ENCODE measurements at places on chromosomes 2 and 18.

- no peak for DNase-seq
These were observed 44.9 kb downstream of the ANKMY1 start for GRCh38 chr2:240512666-240513535.

DNA sequence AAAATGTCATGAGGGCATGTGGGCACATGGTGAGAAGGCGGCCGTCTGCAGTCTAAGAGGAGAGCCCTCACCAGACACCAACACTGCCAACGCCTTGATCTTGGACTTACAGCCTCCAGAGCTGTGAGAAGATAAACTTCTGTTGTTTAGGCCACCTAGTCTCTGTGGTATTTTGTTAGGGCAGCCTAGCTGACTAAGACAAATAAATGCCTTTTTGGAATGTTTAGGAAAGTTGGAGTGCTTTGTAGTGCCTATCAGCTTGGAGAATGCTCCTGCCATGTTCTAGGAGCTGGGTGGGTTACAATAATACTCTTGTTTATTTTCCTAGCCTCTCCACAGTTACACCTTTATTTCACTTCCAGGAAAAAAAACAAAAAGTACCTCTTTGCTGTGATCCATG, 92.0 kb downstream of the SPP2 start:
- no peak for DNase-seq

DNA sequence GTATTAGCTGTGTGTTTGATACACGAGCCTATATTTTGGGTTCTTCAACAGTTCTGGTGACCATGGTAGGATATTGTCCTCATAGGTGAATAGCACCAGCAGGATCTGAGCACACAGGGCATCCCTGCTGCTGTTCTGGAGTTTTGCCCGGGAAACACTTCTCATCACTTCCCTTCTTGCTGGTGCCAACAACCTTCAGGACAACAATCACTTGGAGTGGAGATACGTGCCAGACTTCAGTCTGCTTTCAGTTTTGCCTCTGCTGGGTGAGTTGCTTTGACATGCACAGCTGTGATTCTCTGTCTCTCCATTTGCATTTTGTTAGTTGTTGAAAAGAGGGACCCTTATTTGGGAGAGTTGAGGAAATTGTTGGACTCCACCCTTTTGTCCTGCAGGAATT, 1347.2 kb upstream of the DDX18 start:
- DNase-seq = no peak

- no peak for DNase-seq
These were observed 99.5 kb downstream of the HS1BP3 start for GRCh38 chr2:20551260-20551944.

DNA sequence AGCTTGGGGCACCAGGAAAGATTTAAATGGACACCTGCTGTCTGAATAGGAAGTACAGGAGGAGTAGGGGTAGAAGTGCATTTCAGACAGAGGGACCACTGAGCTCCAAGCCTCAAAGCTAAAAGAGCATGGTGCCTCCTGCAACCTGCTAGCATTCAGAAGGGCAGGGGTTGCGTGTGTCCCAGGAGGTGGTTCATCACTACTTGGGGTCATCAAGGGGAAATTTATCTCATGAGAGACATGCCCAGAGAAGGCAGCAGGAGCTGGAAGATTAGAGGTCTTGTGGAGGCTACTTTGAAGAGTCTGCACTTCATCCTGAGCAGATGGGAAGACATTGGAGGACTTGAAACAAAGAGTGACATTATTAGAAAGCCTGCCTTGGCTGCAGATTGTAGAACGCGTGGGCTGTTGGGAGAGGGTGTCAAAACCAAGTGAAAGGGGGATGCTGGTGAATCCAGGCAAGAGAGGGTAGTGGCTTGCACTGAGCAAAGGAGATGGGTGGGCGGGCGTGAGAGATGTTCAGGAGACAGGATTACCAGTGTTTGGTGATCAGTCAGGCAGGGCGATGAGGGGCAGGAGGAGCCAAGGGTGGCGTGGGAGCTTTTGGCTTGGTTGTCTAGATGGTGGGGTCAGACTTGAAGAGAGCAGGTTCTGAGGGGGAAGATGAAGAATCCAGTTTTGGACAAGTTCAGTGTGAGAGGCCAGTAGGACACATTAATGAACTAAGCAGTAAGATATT, 154.0 kb downstream of the DYSF start:
- DNase-seq = no peak

- DNase-seq = peak; percentile 64
These were observed 213.6 kb downstream of the TNS1 start for GRCh38 chr2:217789003-217789735.

DNA sequence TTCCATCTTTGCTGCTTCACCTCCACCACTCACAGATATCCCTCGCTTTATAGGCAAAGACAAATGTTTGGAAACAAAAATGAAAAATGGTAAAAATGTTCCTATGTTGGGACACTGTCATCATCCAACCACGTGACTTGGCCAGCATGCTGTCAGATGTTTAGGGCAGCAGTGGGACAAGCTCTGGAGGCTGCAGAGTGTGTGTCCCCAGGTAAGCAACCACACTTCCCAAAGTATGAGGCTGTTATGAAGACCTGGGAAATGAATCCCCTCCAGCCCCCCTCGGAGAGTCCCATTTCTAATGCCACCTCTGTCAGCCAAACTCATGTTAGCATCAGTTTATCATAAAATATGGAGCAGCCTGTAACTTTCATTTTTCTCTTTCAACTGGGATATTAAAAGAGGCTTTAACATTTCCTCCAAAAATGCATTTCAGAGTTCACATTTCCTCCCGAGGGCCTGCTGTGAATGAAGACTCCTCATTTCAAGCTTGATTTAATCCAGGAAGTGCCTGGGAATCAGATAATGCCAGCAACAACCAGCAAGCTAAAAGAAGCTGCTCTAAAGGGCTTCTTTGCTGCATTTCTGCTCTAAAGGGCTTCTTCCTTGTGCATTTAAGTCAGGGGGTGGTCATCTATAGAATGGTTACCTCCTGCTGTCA, 66.2 kb downstream of the APOB start:
- DNase-seq = no peak

GRCh38 chr2:207403141-207403540, 126.6 kb upstream of the CREB1 start:
- no peak for DNase-seq
